ENCODE measurements at places on chromosomes 1 and 21.

GRCh38 chr21:29433366-29434059, 134.8 kb downstream of the BACH1 start:
- DNase-seq, result peak; percentile 87

GRCh38 chr1:17248781-17249180, at the start of gene PADI3:
Gene PADI3 (plus strand): TSS chr1:17249098. CDS start chr1:17249138, 40 bp downstream.
- DNase-seq, result no peak

- peak; percentile 18 for DNase-seq
These were observed 27.4 kb downstream of the SNRPE start for GRCh38 chr1:203888807-203889251.

GRCh38 chr1:83064589-83065242, 934.2 kb downstream of the TTLL7 start:
- no peak for DNase-seq

DNA sequence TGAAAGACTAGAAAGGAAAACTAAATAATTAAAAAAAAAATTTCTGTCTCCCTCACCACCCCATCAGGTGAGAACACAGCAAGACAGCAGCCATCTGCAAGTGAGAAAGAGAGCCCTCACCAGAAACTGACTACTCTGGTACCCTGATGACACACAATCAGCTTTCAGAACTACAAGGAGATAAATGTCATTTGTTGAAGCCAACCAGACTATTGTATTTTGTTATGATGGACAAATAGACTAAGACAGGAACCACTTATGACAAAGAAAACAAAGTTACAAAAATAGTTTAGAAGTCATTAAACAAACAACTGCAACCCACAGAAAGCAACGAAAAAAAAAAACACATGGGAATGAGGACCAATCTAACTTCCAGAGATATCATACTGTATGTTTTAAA, 98.3 kb downstream of the FAF1 start:
- DNase-seq, result no peak

DNA sequence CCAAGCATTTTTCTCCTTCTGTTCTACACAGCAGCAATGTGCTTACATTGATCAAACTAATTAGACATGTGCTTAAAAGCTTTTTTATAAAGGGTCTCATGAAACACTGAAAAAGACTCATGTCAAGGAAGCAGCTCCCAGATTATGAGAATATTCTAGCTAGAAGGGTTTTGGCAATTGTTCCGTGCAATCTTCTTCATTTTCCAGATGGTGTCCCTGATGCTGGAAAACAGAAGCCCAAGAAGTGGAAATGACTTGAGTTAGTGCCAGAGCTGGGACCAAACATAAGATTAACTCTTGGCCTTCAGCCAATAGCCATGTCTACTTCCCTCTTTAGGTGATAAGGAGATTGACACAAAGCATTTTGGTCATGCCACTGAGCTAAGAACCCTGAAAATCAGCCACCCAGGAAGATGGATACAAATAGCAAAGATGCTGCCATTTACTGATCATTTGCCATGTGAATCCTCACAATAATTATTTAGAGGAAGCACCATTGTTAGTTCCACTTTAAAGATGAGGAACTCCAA, 110.8 kb downstream of the MATN1 start:
- DNase-seq, result no peak

- no peak for DNase-seq
These were observed 41.9 kb downstream of the NPHP4 start for GRCh38 chr1:5950201-5950895.

- no peak for DNase-seq
These were observed 307.7 kb downstream of the SIPA1L2 start for GRCh38 chr1:232322162-232322734.

- DNase-seq, result peak; percentile 61
These were observed 18.1 kb downstream of the KHDRBS1 start for GRCh38 chr1:32031578-32032274.

- DNase-seq, result no peak
These were observed 5.5 kb upstream of the KCNJ9 start for GRCh38 chr1:160075836-160076235.

GRCh38 chr1:19567041-19567440, 77.1 kb upstream of the NBL1 start:
- DNase-seq, result no peak

DNA sequence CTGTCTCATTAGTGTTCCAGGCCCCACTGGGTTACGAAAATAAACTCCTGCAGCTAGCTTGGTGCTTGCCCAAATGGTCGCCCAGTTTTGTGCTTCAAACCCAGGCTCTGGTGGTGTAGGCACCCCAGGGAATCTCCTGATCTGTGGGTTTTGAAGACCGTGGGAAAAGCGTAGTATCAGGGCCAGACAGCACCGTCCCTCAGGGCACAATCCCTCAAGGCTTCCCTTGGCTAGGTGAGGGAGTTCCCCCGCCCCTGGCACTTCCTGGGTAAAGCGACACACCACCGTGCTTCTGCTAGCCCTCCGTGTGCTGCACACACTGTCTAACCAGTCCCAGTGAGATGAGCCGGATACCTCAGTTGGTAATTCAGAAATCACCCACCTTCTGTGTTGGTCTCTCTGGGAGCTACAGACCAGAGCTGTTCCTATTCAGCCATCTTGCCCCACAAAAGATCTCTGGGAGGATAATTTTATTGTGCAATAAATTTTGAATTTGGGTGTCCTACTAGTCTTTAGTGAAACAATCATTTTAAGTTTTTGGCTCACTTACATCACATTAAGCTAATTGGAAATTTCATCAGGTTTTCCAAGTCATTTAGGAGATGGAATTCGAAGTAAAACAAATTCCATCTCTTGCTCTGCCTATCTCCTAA, 9.4 kb upstream of the SLC25A24 start:
- DNase-seq, result no peak

DNA sequence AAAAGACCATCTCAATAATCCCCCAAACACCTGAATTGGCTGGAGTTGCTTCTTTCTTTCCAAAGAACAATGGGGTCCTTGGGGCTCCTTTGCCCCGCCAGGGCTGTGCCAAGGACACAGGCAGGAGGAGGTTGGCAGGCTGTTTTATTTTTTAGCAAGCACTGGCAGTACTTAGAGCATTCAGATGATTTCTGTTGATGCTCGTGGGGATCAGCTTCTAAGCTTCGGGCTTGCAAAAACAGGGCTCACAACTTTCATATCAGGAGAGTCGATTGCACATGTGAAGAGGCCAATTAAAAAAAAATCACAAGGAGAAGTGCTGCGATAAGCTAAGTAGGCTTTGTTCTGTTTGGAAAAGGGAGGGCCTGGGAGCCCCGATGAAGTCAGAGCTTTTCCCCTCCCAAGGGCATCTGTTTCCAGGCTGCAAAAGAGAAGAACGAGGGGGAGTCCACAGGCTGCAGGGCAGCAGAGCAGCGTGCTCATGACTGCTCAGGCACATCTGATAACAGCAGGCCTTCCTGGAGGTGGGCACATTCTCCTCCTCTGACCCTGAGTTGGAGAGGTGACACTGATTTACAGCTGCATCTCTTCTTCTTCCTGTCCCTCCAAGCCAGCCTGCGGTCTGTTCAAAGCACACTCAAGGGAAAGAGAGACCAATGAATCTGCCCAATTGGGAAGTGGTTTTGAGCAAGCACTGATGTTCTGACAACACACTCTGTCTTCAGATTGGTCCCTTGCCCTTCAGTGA, 27.3 kb upstream of the BCAR3 start:
- DNase-seq, result no peak

GRCh38 chr21:30963502-30963901, 74.8 kb downstream of the KRTAP19-8 start:
- DNase-seq, result no peak

GRCh38 chr1:43936431-43937151, 3.0 kb downstream of the ARTN start:
- no peak for DNase-seq

- DNase-seq, result no peak
These were observed 165.3 kb downstream of the TOMM20 start for GRCh38 chr1:234963180-234963903.

DNA sequence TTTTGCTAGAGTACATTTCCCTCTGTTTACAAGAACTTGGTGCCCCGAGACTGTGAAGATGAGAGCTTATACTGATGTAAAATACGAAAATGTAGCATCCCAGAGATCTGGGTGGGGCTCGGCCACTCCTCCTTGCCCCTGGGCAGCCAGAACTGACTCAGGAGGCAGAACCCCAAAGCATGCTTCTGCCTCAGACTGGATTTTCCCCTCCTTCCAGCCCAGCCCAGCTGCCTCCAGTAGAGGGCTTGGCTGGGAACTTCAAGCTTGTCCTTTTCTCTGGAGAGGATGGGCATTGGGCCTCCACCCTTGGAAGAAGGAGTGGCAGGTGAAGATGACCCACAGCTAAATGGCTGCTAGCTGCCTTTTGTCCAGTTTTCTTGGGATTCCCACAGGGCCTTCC, 24.3 kb upstream of the BTG2 start:
- no peak for DNase-seq

DNA sequence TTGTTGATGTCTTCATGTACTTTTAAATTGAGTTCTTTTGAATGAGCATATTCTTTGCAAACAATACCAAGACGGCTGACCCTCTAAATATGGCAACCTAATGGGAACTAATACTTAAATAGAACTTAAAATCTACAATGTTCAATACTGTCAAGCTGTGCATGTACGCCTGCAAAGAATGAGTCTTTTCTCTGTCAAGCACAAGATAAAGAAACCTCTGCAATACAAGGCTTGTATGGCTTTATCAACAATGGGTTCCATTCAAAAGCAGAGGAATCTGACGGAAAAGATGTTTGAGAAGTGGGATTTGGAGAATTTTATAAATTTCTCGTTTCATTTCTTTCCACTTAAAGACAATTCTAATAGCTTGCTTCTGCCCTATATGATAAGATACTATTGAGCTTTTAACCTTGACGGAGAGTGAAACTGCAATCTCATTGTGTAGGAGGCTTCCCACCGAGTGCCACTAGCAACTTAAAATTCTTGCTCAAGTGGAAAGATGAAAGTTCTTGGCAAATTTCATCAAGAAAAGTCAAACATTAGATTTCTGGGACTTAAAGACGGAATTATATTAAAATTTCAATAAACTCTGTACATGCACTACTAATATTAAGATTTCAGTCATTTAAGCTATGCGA, 119.8 kb downstream of the RGS21 start:
- DNase-seq, result no peak

DNA sequence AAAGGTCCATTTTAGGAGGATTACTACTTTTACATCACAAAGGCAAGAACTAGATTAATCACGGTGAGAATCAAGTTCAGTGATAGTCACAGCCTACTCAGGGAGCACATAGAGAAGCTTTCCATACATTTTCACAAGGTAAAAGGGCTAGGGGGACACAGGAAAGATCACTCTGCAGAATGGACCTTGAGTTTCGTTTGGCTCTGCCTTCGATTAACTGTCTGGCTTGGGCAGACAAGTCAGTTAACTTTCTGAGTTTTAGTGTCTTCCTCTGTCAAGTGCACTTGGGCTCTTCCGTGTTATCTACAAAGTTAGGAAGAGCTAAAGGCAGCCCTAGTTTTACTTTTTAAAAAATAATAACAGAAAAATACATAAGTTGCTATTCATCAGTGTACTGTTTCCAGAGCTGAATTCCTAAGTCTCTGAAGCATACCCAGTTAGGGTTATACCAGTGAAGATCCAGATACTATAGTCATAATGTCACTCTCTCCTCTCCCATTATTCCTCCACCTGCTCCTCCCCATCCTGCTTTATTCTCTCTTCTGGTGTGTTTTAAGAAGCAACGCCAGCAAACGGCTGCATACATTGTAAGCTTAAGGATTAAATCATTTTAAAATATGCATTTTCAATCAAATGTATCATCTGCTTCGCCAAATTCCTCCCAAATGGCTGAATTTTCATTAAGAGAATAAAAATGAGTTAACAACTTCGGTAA, 1.7 kb downstream of the CEP170 start:
- DNase-seq, result no peak

GRCh38 chr1:84720221-84720780, 30.0 kb upstream of the SSX2IP start:
- peak; percentile 43 for DNase-seq

GRCh38 chr1:25872713-25873112, 2.8 kb downstream of the PAQR7 start:
- no peak for DNase-seq

GRCh38 chr1:1001057-1001783, 1.3 kb upstream of the HES4 start:
- no peak for DNase-seq

DNA sequence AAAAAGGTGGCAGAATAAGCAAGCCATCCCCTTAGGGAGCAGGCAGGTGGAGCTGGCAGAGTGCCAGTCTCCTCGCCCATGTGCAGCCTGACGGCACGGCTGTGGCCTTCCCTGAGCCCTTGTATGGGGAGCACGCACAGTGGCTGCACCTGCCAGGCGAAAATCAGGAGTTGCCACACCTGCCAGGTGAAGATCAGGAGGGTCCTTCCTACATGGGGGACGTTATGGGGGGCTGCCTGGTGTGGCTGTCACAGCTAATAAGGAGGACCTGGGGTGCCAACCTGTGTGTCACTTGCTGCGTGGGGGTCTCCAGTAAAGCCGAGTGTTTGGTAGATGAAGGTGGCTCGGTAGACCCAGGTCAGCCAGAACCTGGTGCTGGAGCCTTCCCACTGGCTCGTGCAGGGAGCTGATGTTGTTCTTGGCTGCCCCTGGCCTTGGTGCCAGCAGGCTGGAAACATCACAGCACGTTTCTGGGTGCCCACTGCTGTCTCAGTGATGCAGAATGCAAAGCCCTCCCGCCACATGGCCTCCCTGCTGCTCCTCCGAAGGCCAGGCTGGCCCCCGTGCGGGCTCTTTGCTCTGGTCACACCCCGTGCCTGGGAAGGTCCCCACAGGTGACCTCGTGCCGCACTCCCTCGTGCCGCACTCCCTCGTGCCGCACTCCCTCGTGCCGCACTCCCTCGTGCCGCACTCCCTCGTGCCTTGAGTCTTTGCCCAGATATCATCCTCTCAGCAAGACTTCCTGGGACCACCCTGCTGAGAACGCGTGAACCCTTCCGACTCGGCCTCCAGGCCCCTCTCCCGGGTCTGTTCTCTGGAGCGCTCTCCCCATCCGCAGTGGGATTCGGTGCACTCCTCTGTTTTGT, 55.4 kb downstream of the SLC37A1 start:
- DNase-seq, result no peak

- DNase-seq, result no peak
These were observed 160.1 kb upstream of the NFIA start for GRCh38 chr1:60922304-60922703.

GRCh38 chr1:160925652-160926244, 28.9 kb downstream of the ITLN2 start:
- no peak for DNase-seq

- no peak for DNase-seq
These were observed 56.6 kb upstream of the CR2 start for GRCh38 chr1:207397525-207397926.

DNA sequence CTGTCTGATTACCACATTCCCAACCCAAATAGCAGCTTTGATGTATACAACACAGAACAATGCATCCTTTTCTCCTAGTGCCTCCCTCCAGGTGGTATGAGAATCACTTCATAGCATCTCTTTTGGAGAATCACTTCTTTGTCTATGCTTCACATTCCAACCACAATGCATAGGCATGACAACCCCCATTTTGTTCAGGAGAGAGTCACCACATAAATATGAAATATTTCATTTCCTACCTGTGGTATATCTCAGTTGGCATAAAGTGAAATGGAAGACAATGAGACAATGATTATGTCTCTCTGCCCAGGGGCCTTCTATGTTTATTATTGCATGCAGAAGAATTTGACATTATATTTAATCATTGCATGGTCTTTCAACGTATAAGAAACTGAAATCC, 112.2 kb downstream of the BRINP2 start:
- DNase-seq, result no peak
